Stimulated activated CD8-positive, alpha-beta memory T cell treated with anti-CD3 and anti-CD28 coated beads, Interleukin-4, amount 100 ng/mL, for 1 hour (primary cell): ENCODE measurements at places on chromosomes 3 and 15.

GRCh38 chr3:184189421-184189820, 3.4 kb downstream of the ABCF3 start:
- DNase-seq, result no peak

- DNase-seq, result no peak
These were observed 144.3 kb downstream of the OPA1 start for GRCh38 chr3:193737191-193737751.

DNA sequence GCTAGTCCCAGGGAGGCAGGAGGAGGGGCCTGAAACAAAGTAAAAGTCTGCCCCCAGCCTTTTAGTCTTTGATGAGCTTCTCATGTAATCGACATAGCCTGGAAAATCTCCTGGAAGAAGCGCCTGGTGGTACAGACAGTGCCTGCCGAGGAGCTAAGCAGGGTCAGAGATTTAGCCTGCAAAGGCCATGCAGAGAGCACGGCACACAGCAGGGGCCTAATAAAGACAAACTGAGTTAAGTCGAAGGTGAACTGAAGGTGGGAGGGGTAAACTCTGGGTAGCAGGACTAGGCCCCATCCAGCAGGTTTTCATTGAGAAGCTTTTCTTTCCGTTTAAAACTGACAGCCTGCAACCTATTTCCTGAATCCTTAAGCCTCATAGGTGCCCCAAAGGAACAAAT, 115.5 kb upstream of the ABHD17C start:
- DNase-seq, result no peak

GRCh38 chr3:77919244-77919643, 879.3 kb downstream of the ROBO2 start:
- no peak for DNase-seq

DNA sequence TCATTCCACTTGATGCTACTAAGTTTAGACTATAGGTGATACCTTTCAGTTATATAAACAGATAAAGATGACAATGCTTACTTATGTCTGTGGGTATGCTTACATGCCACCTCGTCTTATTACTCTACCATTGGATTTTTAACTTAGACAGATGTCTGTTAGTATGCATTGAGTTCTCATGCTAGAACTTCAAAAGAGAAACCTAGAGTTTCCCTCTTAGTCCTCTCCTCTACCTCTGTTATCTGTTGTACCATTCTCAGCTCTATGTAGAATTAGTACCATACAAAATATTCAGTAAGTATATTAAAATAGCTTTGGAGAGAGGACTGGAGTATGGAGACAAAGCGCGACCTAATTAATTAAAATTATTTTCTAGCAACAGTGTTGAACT, 111.3 kb downstream of the BBX start:
- DNase-seq, result no peak

- DNase-seq, result no peak
These were observed 467.9 kb downstream of the SOX2 start for GRCh38 chr3:182179631-182180030.

DNA sequence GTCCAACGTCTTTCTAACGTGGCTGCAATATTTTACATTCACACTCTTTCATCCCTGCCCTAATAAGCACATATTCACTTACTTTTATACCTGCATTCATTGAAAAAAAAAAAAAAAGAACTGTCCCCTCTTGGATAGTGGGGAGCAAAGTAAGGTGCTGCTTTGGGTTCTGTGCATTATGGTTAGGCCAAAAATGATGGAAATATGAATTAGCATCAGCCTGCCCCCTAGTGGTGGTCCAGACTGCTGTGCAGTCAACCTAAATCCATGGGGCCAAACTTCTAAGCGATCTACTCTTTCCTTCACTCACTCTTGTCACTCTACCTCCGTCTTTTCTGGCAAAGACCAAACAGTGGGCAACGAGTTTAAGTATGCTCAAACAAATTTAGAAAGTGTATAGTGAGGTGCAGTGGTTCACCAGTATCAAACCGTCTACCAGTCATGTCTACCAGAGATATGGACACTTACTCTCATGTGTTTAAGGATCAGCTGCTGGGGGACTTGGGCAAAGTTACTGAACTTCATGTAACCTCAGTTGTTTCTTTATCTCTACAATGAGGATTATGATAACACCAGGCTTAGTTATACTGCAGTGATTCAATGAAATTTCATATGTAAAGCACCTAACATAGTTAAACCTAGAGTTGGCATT, 61.5 kb upstream of the GRM7 start:
- DNase-seq, result no peak

GRCh38 chr3:186751480-186751879, 31.9 kb upstream of the EIF4A2 start:
- no peak for DNase-seq

GRCh38 chr3:120550546-120550945, 45.6 kb upstream of the NDUFB4 start:
- DNase-seq, result no peak

GRCh38 chr15:48890375-48890972, 12.5 kb downstream of the EID1 start:
- DNase-seq, result no peak

- DNase-seq, result no peak
These were observed 24.8 kb downstream of the FOXL2NB start for GRCh38 chr3:138971766-138972320.

GRCh38 chr15:40510201-40510600, 39.4 kb downstream of the CHST14 start:
- DNase-seq, result no peak

- DNase-seq, result no peak
These were observed 168.4 kb upstream of the BCL6 start for GRCh38 chr3:187913617-187914033.

GRCh38 chr3:76552653-76553052, 487.2 kb upstream of the ROBO2 start:
- no peak for DNase-seq

- DNase-seq, result no peak
These were observed 220.8 kb upstream of the TPRG1 start for GRCh38 chr3:188950832-188951489.

DNA sequence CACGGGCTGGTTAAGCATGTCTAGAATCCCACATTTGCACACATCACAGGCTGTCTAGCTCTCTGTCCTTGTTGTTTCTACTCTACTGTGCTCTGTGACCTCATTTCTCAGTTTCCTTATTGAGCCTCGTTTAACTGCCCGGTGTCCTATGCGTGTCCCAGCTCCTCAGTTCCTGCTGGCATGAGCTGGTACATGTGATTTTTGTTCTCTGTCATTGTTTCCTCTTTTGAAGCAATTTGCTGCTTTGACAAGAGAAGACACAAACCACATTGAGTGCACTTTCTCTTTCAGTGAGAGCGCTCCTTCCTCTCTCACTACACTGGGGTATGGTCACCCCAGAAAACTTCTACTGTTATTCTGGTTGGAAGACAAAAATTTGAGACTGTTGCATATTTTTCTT, 563.5 kb downstream of the PDCD6IP start:
- DNase-seq, result no peak

DNA sequence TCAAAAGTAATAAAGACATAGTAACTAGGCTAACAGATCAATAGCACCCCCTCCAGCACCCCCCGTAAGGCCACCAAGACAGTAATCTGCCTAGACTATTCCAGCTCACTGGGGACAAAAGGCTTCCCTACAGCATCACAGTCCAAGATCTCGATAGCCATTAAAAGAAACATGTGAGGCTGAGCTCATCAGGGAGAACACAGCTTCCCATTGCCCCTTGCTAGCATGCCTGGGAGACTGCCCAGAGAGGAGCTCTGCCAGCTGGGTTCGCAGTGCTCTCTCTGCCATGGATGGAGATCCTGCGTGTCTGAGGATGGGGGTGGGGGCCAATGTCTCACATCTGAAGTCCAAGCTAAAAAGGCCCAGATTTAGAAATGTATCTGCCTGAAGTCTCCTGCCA, 17.8 kb downstream of the LRIG1 start:
- no peak for DNase-seq

DNA sequence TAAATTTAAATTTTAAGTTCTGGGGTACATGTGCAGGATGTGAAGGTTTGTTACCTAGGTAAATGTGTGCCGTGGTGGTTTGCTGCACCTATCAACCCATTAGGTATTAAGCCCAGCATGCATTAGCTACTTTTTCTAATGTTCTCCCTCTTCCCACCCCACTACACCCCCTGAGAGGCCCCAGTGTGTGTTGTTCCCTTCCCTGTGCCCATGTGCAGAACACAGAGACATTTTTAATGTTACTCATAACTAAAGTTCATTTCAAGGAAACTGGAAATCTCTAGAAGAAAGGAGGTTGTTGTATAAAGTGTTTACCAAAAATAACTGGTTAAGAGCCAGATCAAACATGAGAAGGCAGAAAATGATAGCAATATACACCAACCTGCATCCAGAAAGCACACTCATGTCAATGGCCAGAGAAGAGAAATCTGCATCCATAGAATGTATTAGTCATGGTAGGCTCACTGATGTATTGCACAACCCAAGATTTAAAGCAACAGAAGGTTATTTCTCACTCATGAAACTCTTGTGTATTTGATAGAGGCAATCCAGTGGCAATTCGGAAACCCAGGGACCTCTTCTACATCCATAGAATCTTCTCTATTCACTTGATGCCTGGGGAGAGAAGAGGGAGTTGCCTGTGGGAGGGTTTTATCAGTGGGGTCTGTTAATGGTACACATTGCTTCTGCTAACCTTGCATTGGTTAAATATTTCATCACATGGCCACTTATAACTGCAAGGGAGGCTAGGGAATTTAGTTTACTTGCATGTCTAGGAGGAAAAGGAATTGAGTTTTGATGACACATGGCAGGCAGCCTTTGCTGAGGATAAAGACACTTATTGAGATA, 321.9 kb upstream of the RASGRP1 start:
- DNase-seq, result no peak

GRCh38 chr3:118089563-118089962, 945.1 kb downstream of the IGSF11 start:
- no peak for DNase-seq
